ENCODE measurements at places on chromosomes 2 and 18. TPM values are rescaled to one million over a fixed set of nuclear protein-coding genes. Genes with fewer than 3 reads are reported as not detected.

GRCh38 chr2:46091004-46091403 lies 206.2 kb upstream of the EPAS1 start:
- H3K27me3 ChIP-seq = no peaks in the 10 kb centered on the region
- H3K27ac ChIP-seq = no peak overlapping the region
- H3K4me1 ChIP-seq = peaks cover 16% of the 10 kb centered on the region
- no peak for DNase-seq
- no peak overlapping the region for H3K4me3 ChIP-seq

FSIP2 gene
- 1.7 TPM for polyA plus RNA-seq

GRCh38 chr2:118122594-118123281 lies 34.5 kb downstream of the INSIG2 start:
- H3K27me3 ChIP-seq = no peaks in the 10 kb centered on the region
- no peak overlapping the region for H3K4me3 ChIP-seq
- H3K27ac ChIP-seq = peak overlapping the region; percentile 70
- H3K36me3 ChIP-seq = no peaks in the 10 kb centered on the region

- H3K36me3 ChIP-seq = no peaks in the 10 kb centered on the region
- no peak for DNase-seq
- H3K4me1 ChIP-seq = peaks cover 30% of the 10 kb centered on the region
- no peak overlapping the region for H3K4me3 ChIP-seq
- H3K27ac ChIP-seq = no peak overlapping the region
Observed at GRCh38 chr2:201411421-201411820, 39.8 kb downstream of the TRAK2 start.
